ENCODE measurements at places on chromosomes 2 and 18.

DNA sequence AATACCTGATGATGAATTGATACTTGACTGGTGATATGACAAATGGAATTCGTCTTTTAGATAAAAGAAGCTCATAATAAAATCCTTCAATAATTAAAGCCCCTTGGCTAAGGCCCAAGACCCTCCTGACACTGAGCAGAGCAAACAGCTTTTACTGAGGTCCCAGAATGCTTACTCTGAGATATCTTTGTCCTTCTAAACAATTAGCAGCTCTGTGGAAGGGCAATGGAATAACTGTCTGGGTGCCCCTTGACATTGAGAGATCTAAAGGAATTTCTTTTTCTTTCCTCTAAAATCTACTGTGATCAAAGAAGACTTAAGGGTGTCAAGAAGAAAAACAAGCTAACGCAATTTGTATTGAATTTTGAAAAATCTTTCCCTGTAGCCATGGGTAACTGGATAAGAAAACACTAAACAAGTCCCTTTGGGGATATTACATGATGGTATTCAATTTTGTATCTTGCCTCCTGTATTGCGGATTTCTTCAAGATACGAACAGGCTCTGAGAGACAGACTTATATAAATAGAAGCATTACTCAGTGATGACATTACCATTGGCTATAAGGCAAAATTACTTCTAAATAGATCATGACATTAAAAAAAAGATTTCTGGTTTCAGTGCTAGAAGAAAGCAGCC is 128.8 kb downstream of the MREG start:
- DNase-seq: peak; percentile 79

DNA sequence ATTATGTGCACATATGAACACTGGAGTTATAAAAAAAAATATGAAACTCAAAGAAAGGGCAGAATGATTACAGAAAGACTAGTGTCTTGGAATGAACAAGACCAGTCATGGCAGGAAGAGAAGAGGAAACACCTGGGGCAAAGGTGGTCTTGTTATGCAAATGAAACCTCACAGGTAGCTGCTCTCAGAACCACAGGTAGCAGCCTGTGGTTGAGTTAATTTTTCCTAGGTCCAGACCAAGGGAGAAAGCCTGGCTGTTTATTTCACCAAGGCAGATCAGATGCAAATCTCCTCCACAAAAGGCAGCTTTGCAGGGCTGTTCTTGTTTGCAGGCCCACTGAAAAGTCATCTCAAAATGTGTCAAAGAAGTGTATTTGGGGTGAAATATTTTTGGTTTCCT is 785.8 kb downstream of the RNF144A start:
- DNase-seq: no peak

GRCh38 chr2:161367675-161368074 is 48.4 kb upstream of the TBR1 start:
- no peak for DNase-seq

GRCh38 chr2:71974846-71975245 is 172.8 kb downstream of the CYP26B1 start:
- peak; percentile 45 for DNase-seq

- no peak for DNase-seq
These were observed 111.3 kb downstream of the WDSUB1 start for GRCh38 chr2:159175182-159175581.

DNA sequence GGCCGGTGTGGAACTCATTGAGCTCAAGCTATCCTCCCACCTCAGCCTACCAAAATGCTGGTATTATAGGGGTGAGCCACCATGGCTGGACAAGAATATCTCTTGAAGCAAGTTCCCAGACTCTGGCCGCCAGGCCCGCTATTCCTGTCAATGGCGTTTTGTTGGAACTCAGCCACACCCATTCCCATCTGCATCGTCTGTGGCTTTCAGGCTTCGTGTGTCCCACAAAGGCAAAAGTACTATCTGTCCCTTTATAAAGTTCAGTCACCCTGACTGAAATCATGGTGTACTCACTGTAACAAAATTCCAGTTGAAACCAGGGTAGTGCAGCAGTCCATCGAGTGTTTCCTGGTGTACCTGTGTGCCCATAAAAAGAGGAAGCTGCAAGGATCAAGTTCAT is 96.7 kb downstream of the SH3BP4 start:
- DNase-seq: no peak

DNA sequence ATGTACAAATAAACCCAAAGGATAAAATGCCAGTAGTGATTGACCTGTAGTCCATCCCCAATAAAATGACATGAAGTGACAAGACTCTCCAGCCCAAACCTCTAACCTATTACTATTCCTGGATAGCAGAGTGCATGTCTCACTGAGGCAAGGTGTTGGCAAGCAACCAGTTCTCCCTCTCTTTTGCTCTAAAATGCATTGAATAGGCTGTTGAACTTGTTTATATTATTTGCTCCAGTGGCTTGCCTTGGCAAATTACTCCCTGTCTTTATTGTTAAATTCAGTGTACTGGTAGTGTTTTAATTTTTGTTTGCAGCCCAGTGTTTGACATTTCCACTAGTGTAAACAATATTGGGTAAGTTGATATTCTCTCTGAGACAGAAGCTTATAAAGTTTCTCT is 70.5 kb downstream of the CSRNP3 start:
- DNase-seq: no peak

DNA sequence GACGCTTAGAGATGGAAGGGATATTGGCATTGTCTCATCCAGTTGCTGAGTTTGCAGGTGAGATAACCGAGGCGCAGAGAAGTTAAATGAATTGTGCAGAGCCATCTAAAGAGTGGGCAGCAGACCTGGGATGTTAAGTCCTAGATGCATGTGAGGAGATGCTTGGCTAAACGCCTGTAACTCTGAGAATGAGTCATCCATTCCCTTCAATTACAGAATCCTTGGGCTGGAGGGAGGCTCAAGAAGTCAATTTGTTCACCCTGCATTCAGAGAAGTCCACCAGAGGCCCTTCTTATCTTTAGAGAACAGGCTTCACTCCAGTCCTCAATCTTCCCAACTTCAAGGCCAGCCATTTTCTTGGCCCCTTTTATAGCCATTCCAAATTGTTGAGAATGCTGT is 1.6 kb downstream of the EHD3 start:
- peak; percentile 88 for DNase-seq

Data from fibroblast of skin of scalp (primary cell).